ENCODE measurements at places on chromosomes 6 and 20.

DNA sequence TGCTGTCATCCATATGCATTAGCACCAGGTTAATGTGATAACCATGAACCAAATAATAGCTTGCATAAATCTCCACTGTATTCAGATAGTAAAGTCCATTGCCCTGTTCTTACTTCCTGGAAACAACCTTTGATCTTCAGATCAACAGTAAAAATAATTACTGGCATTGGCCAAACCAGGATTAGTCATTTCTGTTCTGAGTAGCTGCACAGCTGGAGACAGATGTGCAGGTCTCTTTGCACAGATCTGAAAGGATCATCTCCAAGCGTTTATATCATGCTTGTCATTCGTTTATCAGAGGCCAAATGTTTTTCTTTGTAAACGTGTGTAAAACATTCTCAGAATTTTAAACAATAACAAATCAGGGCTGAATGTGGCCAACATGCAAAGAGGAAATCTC is 134.4 kb upstream of the HMGCLL1 start:
- no peak for DNase-seq

- no peak for DNase-seq
Observed at GRCh38 chr6:46651816-46652215, 802 bp downstream of the CYP39A1 start.

DNA sequence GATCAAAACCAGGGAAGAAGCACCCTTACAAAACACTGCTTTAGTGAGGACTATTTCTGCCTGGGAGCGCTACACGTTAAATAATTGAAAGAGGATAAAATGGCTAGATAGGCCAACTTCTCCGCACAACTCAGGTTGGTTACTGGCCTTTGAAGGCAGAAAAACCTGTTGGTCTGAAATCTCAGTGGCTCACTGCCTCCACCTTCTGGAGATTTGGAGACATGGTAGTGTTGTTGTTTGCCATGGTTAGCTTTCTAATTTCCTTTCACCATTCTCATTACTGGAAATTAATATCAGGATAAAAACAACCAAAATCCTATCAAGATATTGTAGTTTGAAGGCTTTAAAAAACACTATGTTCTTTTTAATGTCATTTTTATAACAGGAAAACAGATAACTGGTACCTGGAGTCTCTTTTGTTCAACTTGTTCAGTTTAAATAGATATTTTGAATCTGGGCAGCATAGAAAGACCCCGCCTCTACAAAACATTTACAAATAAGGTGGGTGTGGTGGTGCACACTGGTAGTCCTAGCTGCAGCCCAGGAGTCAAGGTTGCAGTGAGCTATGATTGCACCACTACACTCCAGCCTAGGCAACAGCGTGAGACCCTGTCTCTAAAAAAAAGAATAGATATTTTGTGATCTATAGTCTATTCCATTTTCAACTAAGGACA is 27.5 kb upstream of the BCLAF1 start:
- peak; percentile 50 for DNase-seq

GRCh38 chr20:37421060-37421905 is 75.3 kb downstream of the SRC start:
- DNase-seq, result no peak

DNA sequence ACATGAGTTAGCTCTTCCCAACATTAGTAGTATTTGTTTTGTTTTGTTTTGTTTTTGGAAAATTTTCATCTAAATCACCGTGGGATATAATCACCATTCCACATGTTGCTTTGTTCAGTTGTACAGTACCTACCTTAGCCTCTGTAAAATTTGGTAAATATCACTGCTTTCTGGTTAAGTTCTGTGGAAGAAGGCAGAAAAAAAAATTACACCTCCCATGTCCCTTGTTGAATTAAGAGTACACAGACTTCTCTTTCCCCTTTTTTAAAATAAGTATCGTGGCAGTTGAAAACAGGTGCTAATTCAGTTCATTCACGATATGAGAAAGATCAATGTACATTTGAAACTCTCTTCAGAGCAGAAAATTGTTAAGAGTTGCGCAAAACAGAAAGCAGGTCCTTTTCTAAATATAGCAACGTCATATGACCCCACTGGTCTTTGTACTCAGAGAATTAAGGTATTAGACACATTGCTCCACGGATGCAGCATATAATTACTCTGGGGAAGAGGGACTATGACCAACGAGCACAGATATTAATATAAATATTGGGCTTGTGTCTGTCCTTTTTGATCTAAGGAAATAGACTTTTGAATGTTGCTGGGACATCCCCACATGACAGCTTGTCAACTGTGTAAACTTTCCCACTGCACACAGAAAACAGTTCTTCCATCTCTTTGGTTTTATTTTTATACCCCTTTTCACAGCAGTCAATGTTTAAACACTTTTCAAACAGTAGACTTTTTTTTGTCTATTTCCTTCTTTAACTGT is 58.6 kb upstream of the ZNF217 start:
- no peak for DNase-seq

GRCh38 chr20:49559411-49560081 is 8.4 kb downstream of the PTGIS start:
- no peak for DNase-seq

- no peak for DNase-seq
Observed at GRCh38 chr6:90045535-90045934, 151.3 kb downstream of the GJA10 start.

DNA sequence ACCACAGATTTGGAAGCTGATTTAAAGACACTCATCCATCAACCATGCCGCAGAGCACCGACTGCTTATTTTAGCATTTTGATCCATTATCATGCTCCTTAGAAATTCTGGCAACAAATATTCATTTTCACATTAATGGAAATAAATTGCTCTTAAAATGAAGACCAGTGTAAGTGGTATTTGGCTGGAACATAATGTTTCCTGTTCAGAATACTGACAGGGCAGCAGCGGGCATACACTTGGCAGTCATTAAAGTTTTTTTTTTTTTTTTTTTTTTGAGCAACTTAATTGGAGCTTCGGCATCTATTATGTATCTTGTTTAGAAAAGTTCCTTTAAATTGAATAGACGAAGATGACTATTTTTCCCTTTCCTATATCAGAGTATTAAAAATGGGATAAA is 47.4 kb downstream of the MAP3K5 start:
- no peak for DNase-seq

DNA sequence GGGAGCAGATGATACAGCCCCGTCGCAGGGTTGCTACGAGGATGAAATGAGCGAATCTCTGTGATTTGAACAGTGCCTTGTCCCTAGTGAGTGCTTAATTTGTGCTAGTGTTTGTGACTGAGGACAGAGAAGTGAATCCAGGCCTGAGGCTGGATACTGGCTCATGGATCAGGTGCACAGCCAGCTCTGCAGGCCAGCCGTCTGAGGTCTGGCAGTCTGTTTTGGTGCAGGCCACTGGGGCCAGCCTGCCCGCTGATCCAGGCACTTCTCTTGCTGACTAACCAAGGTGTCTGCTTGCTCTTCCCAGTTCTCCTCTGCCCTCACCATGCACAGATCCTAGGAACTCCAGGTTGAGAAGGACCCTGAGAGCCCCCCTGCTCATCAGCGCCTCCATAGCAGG is 181.0 kb downstream of the LRFN2 start:
- no peak for DNase-seq

All from NCI-H1436 (cell line).